Activated T-helper 1 cell treated with anti-CD3 and anti-CD28 coated beads, Interleukin-12 subunit alpha, Interleukin-12 subunit beta, Interleukin-2, Interleukin-4 antibody, amounts not matched to agents 30 ng/mL and 10 ng/mL and 1 ng/mL, durations not matched to agents 14 hours and 24 hours and 36 hours (primary cell): ENCODE measurements at places on chromosomes 16 and 17. TPM values are rescaled to one million over a fixed set of nuclear protein-coding genes. Genes with fewer than 3 reads are reported as not detected.

The CHD9NB gene
- total RNA-seq, result 0.24 and 1.1 TPM in 2 replicates

The SCGB1C2 gene
- not detected in 2 replicates for total RNA-seq

The MTHFSD gene
- 30.6 and 31.8 TPM in 2 replicates for total RNA-seq

The NTHL1 gene
- total RNA-seq, result 50.0 and 52.7 TPM in 2 replicates

DNA sequence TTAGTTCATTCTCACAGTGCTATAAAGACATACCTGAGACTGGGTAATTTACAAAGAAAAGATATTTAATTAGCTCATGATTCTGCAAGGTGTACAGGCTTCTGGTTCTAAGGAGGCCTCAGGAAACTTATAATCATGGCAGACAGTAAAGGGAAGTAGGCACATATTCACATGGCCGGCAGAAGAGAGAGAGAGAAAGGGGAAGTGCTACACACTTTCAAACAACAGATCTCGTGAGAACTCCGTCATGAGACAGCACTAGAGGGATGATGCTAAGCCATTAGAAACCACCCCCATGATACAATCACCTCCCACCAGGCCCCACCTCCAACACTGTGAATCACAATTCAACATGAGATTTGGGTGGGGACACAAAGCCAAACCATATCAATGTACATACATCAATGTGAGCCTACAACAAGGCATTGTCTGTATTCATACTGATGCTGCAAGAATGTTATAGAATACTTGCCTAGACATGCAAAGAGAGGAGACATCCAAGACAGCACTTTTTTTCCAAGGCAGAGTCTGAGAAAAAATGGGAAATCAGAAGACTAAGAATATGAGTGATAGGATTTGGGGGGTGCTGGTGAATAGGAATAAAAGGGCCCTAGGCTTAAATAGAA is 114.8 kb upstream of the XYLT1 start:
- no peaks in the 10 kb centered on the region for H3K4me1 ChIP-seq
- peaks cover 6% of the 10 kb centered on the region for H3K27me3 ChIP-seq
- H3K36me3 ChIP-seq, result peaks cover 1% of the 10 kb centered on the region
- no peak overlapping the region for H3K4me3 ChIP-seq

- H3K4me1 ChIP-seq, result no peaks in the 10 kb centered on the region
- no peak for DNase-seq
- H3K36me3 ChIP-seq, result no peaks in the 10 kb centered on the region
- H3K27me3 ChIP-seq, result no peaks in the 10 kb centered on the region
- no peak overlapping the region for H3K4me3 ChIP-seq
Observed at GRCh38 chr17:51540151-51540550, 279.8 kb downstream of the UTP18 start.

DNA sequence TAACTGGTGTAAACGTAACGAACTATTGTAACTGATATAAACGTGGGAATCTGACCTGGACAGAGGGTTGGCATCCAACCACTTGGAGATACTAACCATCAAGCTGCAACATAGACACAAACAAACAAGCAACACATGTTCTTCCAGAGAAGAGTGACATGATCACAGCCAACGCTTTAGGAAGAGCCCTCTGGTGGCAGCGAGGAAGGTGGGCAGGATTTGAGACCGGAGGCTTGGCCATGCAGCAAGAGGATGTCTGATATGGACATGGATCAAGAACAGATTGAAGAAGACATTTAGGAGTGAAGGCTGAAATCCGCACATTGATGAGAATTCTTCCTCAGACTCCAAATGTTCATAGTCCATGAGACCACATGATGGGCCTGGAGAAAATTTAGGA is 40.3 kb upstream of the TNRC6A start:
- H3K36me3 ChIP-seq, result no peaks in the 10 kb centered on the region
- H3K27ac ChIP-seq, result no peak overlapping the region
- H3K4me1 ChIP-seq, result peaks cover 5% of the 10 kb centered on the region
- no peak for DNase-seq
- no peak overlapping the region for H3K4me3 ChIP-seq
- no peaks in the 10 kb centered on the region for H3K27me3 ChIP-seq
